Right cardiac atrium (tissue), 5 donors: ENCODE measurements at places on chromosomes 11 and 22.

DNA sequence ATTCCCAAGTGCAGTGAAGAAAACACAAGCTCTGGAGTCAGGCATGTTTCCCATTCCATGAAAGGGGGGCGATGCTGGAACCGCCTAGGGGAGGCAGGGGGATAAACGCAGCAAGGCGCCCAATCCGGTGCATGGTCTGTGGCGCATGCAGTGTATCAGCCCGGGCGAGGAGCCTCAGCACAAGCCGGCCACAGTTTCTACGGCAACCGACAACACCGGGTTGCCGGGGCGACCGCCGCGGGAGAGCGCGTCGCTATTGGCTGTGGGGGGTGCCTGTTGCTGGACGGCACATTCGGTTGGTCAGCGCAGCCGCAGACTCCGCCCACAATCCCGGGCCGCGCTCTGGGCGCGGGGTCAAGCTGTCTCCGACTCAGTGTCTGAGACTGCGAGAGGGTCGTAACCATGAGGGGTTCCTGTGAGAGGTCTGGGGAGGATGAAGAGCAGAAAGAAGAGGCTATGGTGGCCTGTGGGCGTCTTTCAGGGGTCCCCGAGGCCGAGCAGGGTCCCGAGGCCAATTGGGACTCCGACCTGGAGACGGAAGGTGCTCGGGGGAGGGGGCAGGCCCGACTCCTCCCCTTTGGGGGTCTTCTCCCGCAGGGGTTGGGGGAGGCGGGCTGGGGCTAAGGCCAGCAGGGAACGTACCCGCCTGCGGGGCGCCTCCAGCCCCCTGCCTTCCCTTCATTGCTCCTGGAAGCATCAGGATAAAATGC lies at the start of gene LRRC74B:
TSS of gene LRRC74B (plus strand) at position 362 of the 710 bp plus-strand sequence. CDS start at position 403, 41 bp downstream.
- peak; percentile 97 for DNase-seq

- no peak for DNase-seq
These were observed 2171.4 kb downstream of the LRRC4C start for GRCh38 chr11:39288011-39288410.

GRCh38 chr11:90449606-90450005 lies 226.8 kb upstream of the CHORDC1 start:
- no peak for DNase-seq

DNA sequence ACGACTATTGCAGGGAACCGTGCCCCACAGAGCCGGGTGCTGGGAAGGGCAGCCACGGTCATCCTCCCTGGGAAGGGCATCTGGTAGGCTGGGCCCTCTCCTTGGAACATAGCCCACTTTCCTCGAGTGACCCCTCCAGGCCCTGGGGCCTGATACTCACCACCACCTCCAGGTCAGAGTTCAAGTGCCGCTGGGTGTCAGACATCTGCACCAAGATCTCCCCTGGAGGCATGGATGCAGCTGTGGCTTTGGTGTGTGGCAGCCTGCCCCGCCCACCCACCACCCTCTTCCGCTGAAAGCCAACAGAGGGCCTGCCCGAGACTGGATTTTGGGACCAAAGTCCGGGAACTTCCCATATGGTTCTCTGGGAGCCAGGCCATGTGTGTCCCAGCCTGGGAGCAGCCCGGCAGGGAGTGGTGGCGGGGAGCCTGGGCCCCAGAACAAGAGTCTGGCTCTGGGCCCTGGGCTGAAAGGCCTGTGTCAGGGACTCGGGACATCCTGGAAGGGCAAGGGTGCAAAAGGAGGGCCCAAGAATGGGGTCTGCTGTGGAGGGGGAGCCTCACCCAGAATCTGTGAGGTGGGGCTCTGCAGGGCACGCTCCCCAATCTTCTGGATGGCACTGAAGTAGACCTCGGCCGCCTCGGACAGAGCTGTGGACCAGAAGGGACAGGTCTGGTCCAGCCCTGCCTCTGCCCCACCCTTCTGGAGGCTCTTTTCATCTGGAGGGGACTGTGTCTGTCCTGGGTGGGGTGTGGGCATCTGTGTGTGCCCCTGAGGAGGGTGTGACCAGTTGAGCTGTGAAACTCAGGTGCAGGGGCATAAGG lies 2.6 kb downstream of the BAIAP2L2 start:
- DNase-seq, result peak; percentile 85

DNA sequence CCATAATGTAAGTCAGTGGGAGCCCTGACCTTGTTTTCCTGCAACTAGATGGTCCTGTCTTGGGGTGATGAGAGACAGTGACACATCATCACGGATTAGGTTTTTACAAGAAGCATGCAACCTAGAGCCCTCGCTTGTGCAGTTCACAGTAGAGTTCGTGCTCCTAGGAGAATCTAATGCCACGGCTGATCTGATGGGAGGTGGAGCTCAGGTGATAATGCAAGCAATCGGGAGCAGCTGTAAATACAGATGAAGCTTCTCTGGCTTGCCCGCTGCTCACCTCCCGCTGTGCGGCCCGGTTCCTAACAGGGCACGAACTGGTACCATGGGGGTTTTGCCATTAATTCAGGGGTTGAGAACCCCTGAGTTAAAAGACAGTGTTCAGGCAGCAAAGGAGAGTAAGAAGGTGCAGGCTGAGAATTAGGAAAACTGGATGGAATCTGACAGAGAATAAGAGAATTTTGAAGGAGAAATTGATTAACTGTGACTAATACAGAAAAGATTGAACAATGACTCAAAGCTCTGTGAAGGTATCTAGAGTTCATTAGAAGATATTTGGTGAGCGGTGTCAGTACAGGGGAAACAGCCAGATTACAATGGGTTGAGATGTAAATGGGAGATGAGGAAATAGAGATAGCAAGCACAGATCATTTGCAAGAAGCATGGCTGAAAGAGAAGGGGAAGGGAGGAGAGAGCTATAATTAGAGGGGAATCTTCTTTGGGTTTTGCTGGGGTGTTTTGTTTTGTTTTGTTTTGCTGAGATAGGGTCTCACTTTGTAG lies 21.0 kb downstream of the WEE1 start:
- DNase-seq, result no peak

DNA sequence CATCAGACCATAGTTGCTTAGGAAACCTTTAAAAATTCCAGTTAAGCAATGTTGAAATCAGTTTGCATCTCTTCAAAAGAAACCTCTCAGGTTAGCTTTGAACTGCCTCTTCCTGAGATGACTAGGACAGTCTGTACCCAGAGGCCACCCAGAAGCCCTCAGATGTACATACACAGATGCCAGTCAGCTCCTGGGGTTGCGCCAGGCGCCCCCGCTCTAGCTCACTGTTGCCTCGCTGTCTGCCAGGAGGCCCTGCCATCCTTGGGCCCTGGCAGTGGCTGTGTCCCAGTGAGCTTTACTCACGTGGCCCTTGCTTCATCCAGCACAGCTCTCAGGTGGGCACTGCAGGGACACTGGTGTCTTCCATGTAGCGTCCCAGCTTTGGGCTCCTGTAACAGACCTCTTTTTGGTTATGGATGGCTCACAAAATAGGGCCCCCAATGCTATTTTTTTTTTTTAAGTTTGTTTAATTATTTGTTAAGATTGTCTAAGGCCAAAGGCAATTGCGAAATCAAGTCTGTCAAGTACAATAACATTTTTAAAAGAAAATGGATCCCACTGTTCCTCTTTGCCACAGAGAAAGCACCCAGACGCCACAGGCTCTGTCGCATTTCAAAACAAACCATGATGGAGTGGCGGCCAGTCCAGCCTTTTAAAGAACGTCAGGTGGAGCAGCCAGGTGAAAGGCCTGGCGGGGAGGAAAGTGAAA lies 73.4 kb downstream of the NCAPD3 start:
- DNase-seq, result no peak

- DNase-seq, result no peak
These were observed 970 bp downstream of the OR5B21 start for GRCh38 chr11:58506935-58507334.

DNA sequence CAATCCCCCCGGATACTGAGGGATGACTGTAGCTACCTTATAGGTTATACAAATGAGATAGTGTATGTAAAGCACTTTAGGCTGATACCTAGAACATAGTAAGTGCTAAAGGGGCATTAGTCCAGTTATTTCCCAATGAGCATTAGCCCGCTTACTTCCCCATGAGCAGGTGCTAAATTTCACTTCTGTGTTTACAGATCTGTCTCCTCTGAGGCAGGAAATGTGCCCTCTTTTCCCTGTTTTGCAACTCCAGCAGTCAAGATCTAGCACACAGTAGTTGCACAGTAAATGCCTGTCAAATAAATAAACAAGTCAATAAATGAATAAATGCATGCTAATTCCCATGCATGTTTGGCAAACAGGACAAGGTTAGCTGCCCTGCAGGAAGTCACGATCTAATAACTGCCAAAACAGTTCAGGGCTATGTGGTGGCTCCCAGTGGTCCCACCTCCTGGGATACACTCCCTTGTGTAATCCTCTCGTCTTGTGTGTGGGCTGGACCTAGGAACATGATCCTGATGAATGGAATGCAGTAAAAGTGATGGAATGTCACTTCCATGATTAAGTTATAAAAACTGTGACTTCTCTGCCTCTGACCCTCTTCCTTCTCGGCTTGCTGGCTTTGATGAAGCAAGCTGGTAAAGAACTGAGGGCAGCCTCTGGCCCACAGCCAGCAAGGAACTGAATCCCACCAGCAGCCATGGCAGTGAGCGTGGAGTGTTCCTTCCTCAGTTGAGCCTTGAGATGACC lies 459.0 kb downstream of the SOX6 start:
- no peak for DNase-seq

DNA sequence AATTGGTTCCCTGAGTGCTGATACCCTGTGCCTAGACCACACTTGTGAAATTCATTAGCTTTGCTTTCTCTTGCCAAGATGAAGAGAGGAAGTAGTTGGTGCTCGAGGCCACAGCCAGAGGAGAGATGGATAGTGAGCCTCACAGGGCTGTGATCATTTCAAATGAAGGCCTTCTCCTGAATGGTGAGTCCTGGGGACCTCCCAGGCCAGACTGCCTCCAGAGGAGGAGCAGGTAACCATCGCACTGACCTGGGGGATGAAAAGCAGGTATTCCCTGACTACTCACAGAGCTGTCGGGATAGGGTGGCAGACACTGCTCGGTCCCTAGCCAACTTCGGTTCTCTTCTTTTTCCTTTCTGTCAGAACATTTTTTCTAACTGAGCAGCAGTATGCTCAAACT lies 4.8 kb upstream of the FXYD6 start:
- DNase-seq, result no peak

- no peak for DNase-seq
These were observed 114.4 kb downstream of the BARX2 start for GRCh38 chr11:129490004-129490403.

- DNase-seq, result peak; percentile 39
These were observed 17.5 kb upstream of the CABP7 start for GRCh38 chr22:29702000-29702930.

GRCh38 chr11:101577461-101577860 lies 6.3 kb downstream of the TRPC6 start:
- DNase-seq, result no peak

DNA sequence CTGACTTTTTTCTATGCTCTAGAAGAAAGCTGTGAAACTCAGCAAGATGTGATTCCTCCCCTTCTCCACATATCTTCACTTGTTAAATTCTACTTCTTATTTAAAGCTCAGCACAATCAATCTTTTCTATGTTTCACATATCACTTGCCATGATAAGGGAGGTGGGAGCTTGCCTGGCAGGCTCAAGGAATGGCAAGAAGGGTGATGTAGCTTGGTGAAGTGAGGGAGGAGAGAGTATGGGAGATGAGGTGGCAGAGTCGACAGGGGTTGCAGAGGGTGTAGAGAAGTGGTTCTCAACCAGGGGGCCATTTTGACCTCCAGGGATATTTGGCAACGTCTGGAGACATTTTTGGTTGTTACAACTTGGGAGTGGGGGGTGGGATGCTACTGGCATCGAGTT lies 120.6 kb upstream of the TIMP3 start:
- DNase-seq, result no peak

- peak; percentile 3 for DNase-seq
These were observed 10.5 kb downstream of the FGF3 start for GRCh38 chr11:69808667-69809086.

DNA sequence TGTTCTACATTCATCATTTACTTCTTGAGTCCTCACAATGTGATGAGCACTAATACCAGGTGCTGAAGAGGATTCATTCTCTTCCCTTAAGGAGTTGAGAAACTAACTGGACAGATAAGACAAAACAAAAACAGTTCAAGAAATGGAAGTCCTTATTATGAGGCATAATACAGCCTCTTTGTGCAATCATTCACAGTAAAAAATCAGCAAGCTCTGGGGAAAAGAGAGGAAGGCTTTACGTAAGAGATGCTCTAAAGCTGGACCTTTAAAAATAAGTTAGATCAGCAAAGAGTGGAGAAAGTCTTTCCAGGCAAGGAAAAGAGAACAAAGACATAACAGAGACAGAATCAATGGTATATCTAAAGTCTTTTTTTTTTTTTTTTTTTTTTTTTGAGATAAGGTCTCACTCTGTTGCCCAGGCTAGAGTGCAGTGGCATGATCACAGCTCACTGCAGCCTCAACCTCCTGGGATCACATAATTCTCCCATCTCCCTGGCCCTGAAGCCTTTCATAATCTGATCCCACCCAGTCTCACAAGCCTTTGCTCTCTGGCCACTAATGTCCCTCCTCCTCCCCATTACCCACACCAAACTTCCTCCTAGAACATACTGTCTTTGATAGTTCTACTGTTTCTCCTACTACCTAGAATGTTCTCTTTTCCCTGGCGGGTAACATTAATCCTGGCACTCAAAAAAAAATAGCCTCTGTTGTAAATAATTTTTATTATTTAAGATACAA lies 40.9 kb downstream of the MRTFA start:
- no peak for DNase-seq

- no peak for DNase-seq
These were observed 20.2 kb downstream of the MS4A6E start for GRCh38 chr11:60347084-60347797.

GRCh38 chr22:27329966-27330645 lies 471.4 kb downstream of the MN1 start:
- no peak for DNase-seq

- DNase-seq, result peak; percentile 71
These were observed 1.1 kb downstream of the PELI3 start for GRCh38 chr11:66467756-66468155.

- DNase-seq, result no peak
These were observed 303.4 kb downstream of the SHANK2 start for GRCh38 chr11:70948855-70949531.

DNA sequence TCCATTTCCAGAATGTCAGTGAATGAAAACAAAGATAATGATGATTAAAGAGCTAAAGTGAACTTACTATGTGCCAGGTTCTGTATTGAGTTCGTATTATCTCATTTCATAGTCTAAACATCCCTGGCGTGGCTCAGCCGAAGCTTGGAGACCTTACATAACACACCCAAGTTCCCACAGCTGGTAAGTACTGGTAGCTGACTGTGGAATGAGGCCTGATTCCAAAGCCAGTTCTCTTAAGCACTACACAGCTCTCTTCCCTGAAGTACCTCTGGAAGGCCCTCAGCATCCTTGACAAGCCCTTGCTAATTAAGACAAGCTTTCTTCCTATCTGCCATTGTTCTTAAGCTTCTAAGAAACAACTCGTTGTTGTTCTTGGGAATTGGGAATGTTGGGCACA lies 28.6 kb upstream of the NCAM1 start:
- no peak for DNase-seq

GRCh38 chr22:48167238-48167637 lies 1404.8 kb downstream of the TBC1D22A start:
- DNase-seq, result no peak

DNA sequence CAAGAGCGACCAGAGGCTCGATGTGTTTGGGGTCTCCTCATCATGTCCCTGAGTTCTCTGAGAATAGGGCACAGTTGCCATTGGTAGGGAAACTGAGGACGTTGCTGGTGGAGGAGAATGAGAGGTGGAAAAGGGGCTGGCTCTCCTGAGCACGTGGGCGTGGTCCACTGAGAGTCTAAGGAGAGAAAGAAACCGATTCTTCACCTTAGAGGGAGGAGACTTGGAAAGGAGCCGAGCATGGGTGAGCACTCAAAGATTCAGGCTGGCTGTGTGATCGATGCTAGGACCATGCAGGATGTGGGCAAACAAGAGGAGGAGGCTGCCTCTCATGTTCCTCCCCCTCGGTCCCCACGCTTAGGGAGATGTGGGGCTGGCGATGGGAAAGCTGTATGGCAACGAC lies 19.8 kb upstream of the TLCD5 start:
- no peak for DNase-seq
